GM12891 (cell line): ENCODE measurements at places on chromosomes 11 and 22.

GRCh38 chr11:27699242-27699925 is 871 bp downstream of the BDNF start:
- no peak for DNase-seq

DNA sequence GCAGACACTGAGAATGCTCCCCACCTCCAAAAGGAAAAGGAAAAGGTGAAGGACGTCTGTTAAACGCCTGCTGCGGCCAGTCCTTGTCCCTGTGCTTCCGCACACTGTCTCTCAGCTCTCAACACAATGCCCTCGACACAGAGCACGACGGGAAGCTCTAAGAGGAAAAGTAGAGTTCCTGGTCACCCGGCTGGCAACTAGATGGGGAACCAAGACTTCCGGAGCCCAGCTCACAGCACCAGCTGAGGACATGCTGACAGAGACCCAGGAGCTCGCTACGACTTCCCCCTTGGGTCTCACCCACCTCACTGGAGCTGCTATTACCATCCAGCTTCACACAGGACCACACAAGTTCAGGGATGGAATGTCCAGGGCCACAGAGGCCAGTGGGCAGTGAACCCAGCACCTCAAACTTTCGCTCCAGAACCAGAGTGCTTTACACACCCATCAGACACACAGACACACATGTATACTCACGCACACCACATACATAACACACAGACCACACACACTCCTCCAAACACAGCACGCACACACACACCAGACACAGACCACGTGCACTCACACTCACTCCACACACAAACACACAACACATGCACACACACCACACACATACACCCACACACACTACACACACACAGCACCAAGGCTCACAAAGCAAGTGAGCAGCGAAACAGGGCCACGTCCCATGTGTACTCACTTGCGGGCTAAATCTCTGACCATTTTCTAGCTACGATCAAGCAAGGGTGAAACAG is 9.6 kb downstream of the SULT4A1 start:
- DNase-seq = no peak

DNA sequence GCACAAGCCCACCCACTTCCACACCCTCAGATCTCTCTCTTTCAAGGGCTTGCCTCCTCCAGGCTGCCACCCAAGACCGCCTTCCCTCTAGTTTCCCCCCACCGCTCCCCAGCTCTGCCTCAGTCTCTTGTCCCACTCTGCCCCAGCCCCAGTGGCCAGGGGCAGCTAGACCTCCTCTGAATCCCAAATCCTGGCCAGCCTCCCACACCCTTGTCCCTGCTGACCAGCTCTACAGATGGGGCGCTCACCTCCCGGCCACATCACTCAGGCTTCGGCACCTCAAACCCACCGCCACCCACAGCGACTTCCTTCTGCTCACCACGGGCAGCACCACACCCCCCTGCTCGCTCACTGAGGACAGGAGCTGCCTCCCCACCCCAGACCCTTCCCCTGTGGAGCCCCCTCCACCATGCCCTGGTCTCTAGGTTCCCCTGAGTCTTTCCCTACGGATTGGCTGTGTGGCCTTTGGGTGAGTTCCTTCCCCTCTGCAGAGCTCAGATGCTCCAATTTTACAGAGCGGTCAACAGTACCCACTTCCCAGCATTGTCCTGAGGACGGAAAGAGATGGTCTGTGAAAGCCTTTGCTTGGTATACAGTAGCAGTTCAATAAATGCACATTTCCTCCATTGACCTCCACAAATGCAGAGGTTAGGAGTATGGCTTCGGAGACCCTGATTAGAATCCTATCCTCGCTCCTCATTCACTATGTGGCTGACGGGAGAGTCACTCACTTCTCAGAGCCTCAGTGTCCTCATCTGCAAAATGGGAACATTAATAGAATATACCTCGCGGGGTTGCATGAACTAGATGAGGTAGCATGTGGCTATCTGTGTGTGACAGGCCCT is 11.5 kb upstream of the SPI1 start:
- DNase-seq = no peak

DNA sequence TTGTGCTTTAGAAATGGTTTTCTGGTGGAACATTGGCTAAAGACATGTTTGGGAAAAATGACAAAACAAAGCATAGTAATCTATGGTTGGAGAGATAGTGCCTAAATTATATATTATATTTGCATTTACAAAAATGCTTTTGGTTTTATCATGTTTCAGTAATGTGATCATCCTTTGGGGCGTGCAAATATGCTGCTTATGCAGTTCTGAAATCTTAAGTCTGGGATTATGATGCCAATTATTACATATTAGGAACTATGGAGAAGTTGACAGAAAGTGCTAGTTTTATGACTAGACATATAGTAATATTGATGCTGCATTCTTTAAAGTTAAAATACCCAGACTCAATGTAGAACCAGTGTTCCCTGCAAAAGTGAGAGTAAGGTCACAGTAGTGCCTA is 655.0 kb downstream of the METTL15 start:
- DNase-seq = no peak

- DNase-seq = no peak
These were observed 458.0 kb upstream of the ARHGAP42 start for GRCh38 chr11:100229086-100229485.
